ENCODE measurements at places on chromosomes 3 and 15.
A peak's percentile ranks its signal among the peaks of the same experiment; 100 is the strongest.

DNA sequence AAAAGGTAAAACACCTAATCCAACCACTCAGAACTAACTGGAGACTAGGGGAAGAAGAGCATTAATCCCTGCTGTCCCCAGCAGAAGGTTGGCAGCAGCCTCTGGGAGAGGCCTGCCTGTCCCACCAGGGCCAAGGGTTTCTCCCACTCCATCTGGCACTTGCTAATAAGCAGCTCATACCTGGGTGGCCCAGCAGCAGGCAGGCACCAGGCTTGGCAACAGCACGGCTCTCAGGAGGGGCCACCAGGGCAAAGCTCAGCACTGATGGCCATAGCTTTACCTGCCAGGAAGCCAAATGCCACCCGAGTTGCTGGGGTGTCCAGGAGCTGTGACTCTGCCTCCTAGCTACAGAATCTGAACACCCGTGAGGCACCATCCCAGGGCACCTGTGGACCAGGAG lies 58.3 kb downstream of the BOC start:
- no peak for ATAC-seq

DNA sequence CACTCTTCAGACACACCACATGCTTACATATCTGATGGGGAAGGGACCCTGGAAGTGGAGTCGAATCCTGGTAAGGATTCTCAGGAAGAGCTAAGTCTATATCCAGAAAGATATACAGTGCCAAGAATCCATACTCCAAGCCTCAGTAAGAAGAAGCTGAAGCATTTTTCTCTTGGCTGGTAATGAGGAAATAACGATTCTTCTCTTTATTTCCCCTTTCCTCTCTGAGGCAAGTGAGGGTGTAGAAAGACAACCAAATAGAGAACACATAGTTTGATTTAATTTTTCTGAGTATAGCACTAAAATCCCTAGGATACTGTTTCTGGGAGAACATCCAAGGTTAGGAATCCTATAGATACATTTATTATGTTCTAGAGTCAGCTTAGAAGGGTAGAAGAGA lies 857.3 kb downstream of the TUSC7 start:
- no peak for ATAC-seq

DNA sequence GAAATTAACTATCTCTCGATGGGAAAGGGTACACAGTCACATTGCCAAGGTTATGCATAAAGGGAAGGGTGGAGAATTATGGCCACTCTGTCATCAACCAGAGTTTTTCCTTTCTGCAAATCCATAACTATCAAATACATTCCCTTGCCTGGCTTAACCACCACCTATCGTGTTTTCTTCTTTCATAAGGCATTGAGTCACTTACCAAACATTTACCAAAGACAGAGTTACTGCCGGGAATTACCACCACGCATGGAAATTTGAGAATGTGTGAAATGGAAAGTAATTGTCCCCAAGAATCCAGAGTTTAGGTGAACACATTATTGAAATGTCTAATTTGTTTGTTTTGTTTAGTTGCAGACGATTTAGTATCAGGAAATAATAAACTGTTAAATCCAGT lies 134.3 kb upstream of the LRRN1 start:
- ATAC-seq: no peak

DNA sequence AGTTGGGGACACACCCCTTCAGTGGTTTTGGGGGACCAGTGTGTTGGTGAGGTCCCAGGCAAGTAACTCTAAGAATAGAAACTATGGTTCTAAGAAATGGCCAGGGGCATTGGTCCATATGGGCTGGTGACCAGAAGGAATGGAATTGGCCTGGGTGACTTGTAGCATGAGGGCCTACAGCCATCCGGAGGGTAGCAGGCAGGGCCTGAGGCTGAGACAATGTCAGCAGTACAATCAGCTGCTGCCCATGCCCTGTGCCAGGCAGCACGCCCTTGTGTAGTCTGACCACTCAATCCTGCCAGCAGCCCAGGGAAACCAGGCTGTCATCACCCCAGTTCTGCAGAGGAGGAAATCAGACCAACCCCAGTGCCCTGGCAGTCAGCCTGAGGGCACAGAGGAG lies 100.6 kb downstream of the DNAJB8 start:
- ATAC-seq: no peak

GRCh38 chr3:23981136-23981535 lies 36.0 kb downstream of the NR1D2 start:
- ATAC-seq: peak; percentile 34

- no peak for ATAC-seq
Measured at GRCh38 chr15:62521396-62521795, 356.3 kb upstream of the C2CD4B start.

- peak; percentile 84 for ATAC-seq
Measured at GRCh38 chr3:51967384-51968169, at the start of gene PCBP4. Gene PCBP4 (minus strand): TSS chr3:51967454. CDS start chr3:51961240, 6,214 bp downstream.

GRCh38 chr3:136720091-136720490 lies 32.1 kb downstream of the STAG1 start:
- ATAC-seq: no peak

All from gastroesophageal sphincter (tissue), 4 donors.